ENCODE measurements at places on chromosomes 2 and 18. TPM values are rescaled to one million over a fixed set of nuclear protein-coding genes. Genes with fewer than 3 reads are reported as not detected.

Gene GPR155
- 14.3 TPM for total RNA-seq

Gene RELCH
- 24.4 TPM for total RNA-seq

Gene CROCC2
- total RNA-seq: not detected

Gene ITPRID2
- 44.0 TPM for total RNA-seq

GRCh38 chr2:173184031-173185004, 108.7 kb downstream of the MAP3K20 start:
- no peak overlapping the region for H3K4me3 ChIP-seq
- H3K27me3 ChIP-seq: no peaks in the 10 kb centered on the region
- H3K27ac ChIP-seq: no peak overlapping the region
- peaks cover 2% of the 10 kb centered on the region for H3K36me3 ChIP-seq

DNA sequence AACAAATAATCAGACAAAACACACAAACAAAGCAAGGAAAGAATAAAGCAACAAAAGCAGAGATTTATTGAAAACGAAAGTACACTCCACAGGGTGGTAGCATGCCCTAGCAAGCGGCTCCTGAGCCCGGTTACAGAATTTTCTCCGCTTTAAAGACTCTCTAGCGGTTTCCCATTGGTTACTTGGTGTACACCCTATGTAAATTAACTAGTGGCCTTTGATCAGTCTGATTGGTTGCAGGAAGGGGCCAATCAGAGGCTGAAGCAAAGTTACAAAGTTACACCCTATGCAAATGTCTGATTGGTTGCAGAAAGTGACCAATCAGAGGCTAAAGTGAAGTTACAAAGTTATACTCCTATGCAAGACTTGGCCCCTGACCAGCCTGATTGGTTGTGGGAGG, 242.9 kb downstream of the LDLRAD4 start:
- H3K4me3 ChIP-seq: no peak overlapping the region
- H3K27me3 ChIP-seq: no peaks in the 10 kb centered on the region
- H3K4me1 ChIP-seq: peaks cover 9% of the 10 kb centered on the region
- no peaks in the 10 kb centered on the region for H3K36me3 ChIP-seq

- H3K4me3 ChIP-seq: no peak overlapping the region
- no peaks in the 10 kb centered on the region for H3K27me3 ChIP-seq
- H3K36me3 ChIP-seq: no peaks in the 10 kb centered on the region
- peaks cover 4% of the 10 kb centered on the region for H3K4me1 ChIP-seq
Measured at GRCh38 chr2:239461291-239462190, 60.7 kb upstream of the HDAC4 start.

- H3K36me3 ChIP-seq: no peaks in the 10 kb centered on the region
- H3K4me1 ChIP-seq: peaks cover 47% of the 10 kb centered on the region
- no peak for DNase-seq
- H3K27ac ChIP-seq: no peak overlapping the region
- no peak overlapping the region for H3K4me3 ChIP-seq
Measured at GRCh38 chr2:62471404-62471803, 34.6 kb downstream of the TMEM17 start.

- H3K4me1 ChIP-seq: no peaks in the 10 kb centered on the region
- no peak overlapping the region for H3K27ac ChIP-seq
- peaks cover 100% of the 10 kb centered on the region for H3K36me3 ChIP-seq
- H3K27me3 ChIP-seq: no peaks in the 10 kb centered on the region
- no peak for DNase-seq
Measured at GRCh38 chr2:188993247-188993646, 19.1 kb downstream of the COL3A1 start.

DNA sequence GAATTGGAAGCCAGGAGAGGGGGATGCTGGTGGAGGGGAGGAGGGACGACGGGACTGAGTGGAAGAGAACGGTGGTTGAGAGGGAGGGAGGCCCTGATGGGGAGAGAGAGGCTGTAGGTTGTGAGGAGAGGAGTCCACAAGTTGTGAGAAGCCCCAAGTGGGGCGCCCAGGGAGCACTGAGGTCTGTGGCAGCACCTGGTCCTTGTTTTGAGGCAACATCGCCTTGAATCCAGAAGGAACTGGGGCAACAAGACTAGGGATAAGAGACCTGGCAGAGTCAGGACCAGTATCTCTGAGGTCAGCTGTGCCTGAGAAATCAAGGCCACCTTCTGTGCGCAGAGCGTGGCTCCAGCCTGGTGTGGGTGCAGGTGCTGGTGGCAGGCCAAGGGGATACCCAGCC, 1.1 kb downstream of the PRR30 start:
- H3K4me3 ChIP-seq: no peak overlapping the region
- peaks cover 4% of the 10 kb centered on the region for H3K4me1 ChIP-seq
- no peak overlapping the region for H3K27ac ChIP-seq
- no peaks in the 10 kb centered on the region for H3K36me3 ChIP-seq
- DNase-seq: no peak

- no peak overlapping the region for H3K4me3 ChIP-seq
- H3K27me3 ChIP-seq: no peaks in the 10 kb centered on the region
- H3K27ac ChIP-seq: no peak overlapping the region
- DNase-seq: no peak
- no peaks in the 10 kb centered on the region for H3K36me3 ChIP-seq
- H3K4me1 ChIP-seq: peaks cover 10% of the 10 kb centered on the region
Measured at GRCh38 chr2:10360850-10361588, 58.3 kb downstream of the HPCAL1 start.

GRCh38 chr2:239253264-239253663, 147.6 kb downstream of the HDAC4 start:
- H3K4me3 ChIP-seq: peak overlapping the region; percentile 19
- no peaks in the 10 kb centered on the region for H3K36me3 ChIP-seq
- H3K27me3 ChIP-seq: no peaks in the 10 kb centered on the region
- peak overlapping the region; percentile 58 for H3K27ac ChIP-seq
- H3K4me1 ChIP-seq: peaks cover 85% of the 10 kb centered on the region

DNA sequence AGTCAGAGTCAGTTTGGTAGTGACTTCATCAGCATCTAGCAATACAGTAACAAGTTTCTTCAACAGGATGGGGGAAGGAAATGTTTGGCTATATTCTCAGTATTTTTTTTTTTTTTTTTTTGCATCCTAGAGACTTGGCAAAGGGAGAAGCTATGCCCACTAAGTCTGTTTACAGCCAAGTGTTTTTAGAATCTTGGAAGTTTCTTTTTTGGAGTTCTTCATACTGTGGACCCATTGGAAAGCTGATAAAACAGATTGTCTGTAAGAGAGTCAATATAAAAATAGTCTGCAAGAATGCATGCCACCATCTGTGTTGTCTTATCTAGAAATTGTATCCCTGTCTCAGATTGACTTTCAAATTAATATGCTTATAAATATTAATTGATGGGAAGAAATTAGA, 171.2 kb downstream of the ADCYAP1 start:
- DNase-seq: no peak
- no peak overlapping the region for H3K4me3 ChIP-seq

DNA sequence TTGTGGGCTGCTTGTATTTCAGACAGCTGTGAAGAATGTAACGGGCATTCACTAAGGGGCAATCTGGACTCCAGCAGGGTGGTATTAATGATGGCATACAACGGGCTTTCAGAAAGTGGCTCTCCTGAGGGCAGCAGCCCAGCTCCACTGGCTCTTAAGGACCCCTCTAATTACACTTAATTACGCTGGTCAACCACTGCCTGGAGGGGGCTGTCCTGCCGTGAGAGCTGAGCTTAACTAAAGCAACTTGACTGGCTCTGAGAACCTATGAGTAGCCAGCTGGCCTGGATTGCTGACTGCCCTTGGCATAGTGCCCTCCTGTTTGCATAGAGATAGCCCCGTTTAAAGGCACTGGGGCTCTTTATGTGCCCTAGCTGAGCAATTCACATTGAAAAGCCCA, 3.8 kb downstream of the LIPG start:
- H3K4me3 ChIP-seq: no peak overlapping the region
- peaks cover 31% of the 10 kb centered on the region for H3K27me3 ChIP-seq
- no peaks in the 10 kb centered on the region for H3K36me3 ChIP-seq
- peaks cover 16% of the 10 kb centered on the region for H3K4me1 ChIP-seq
- peak; percentile 68 for DNase-seq
- no peak overlapping the region for H3K27ac ChIP-seq

DNA sequence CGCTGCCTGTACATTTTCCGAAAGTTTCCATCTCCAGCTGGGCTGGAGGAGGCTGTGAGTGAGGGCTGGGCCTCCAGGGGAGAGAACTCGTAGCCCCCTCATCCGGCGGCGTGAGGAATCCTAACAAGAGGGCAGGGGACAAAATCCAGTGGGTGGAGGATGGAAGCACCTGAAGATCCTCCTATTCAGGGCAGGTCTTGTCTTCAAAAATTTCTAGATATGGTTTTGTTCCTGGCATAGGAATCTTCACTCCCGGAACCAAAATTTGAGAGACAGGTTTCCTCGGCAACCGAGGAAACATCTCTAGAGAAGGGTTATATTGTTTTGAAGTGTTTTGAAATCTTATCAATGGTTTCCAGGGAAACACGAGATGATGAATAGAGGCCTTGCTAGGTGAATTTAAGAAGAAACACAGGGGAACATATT, 136.7 kb downstream of the SH3BP4 start:
- no peak for DNase-seq
- no peaks in the 10 kb centered on the region for H3K36me3 ChIP-seq
- no peaks in the 10 kb centered on the region for H3K27me3 ChIP-seq
- H3K4me1 ChIP-seq: no peaks in the 10 kb centered on the region

- peaks cover 14% of the 10 kb centered on the region for H3K4me1 ChIP-seq
- no peak for DNase-seq
- peak overlapping the region; percentile 17 for H3K4me3 ChIP-seq
- peaks cover 50% of the 10 kb centered on the region for H3K27me3 ChIP-seq
- no peak overlapping the region for H3K27ac ChIP-seq
Measured at GRCh38 chr2:232420463-232421188, 14.0 kb downstream of the ALPG start.

DNA sequence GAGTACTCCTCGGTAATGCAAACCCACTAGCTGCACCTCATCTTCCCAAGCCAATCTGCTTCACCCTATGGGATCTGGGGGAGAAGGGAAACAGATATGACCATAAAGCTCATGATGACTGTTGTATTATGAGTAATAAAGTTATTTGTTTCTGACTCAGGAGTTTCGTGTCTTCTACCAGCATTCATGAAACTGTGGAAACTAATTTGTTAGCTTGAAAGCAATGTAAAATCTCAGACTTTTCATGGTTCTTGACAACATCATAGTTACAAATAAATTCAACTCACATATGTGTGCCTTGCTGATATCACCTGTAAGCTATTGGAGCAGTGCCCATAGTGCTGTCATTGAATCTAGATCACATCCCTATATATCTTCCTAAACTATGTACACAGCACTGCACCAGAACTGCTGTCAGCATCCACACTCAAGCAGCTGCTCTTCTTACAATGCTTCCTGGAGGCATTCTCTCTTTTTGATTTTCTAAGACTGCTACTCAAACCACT, 135.6 kb upstream of the KYNU start:
- H3K36me3 ChIP-seq: no peaks in the 10 kb centered on the region
- no peak for DNase-seq
- no peaks in the 10 kb centered on the region for H3K4me1 ChIP-seq

DNA sequence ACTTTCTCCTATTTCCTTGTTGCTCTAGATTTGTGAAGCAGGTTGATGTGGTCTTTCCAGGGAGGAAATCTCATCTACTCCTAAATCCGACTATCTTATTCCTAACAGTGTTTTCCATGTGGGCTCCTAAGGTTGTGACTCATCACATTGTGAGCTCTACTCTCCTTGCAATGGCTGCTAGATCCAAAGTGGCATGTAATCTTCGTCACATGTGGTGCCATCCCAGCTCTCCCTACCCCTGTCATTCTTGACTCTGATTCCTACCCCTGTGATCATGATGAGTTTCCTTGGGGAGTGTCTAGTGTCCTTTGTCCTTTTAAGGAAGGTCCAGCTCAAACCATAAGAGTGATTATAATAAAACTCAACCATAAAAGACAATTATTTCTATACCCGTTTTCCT, 47.3 kb upstream of the GULP1 start:
- DNase-seq: no peak
- no peak overlapping the region for H3K4me3 ChIP-seq
- no peaks in the 10 kb centered on the region for H3K4me1 ChIP-seq
- H3K27me3 ChIP-seq: no peaks in the 10 kb centered on the region
- H3K27ac ChIP-seq: no peak overlapping the region
- no peaks in the 10 kb centered on the region for H3K36me3 ChIP-seq

DNA sequence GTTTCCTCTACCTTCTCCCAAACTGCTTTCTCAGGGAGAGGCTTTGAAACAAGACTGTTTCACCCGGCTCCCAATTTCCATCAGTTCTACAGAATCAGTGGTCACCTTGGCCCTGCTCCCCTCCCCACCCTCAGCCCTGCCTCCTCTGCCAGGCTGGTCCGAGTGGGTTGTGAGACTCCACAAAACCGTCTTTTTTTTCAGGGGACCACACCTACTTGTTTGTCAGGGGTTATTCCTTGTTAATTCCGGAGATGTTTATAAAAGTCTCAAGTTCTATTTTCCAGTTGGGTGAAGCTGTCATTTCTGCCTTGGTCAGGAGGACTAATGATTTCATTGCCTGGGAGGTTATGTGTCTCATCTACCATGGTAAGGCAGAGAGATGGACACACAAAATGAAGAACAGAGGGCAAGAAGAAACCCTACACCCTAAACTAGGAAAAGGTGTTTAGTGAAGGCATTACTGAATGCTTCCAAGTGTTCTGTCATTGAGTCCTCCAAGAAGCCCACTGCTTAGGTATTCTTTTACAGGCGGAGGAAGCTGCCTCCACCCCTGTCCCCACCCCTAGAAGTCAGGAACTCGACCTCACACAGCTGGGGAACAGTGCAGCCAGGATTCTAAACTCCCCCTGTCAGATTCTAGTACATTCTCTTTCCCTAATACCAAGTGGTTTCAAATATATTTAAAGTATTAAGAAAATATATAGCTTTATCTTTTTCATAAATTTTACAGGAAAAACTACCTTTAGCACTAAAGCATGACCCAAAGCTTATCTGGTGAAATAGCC, 46.3 kb downstream of the COPS8 start:
- H3K36me3 ChIP-seq: no peaks in the 10 kb centered on the region
- no peaks in the 10 kb centered on the region for H3K27me3 ChIP-seq
- H3K27ac ChIP-seq: no peak overlapping the region
- no peak for DNase-seq
- H3K4me3 ChIP-seq: no peak overlapping the region
- H3K4me1 ChIP-seq: peaks cover 4% of the 10 kb centered on the region

GRCh38 chr18:58378411-58379379, 250.2 kb downstream of the ALPK2 start:
- no peak overlapping the region for H3K27ac ChIP-seq
- no peak for DNase-seq
- no peaks in the 10 kb centered on the region for H3K27me3 ChIP-seq
- no peaks in the 10 kb centered on the region for H3K4me1 ChIP-seq

DNA sequence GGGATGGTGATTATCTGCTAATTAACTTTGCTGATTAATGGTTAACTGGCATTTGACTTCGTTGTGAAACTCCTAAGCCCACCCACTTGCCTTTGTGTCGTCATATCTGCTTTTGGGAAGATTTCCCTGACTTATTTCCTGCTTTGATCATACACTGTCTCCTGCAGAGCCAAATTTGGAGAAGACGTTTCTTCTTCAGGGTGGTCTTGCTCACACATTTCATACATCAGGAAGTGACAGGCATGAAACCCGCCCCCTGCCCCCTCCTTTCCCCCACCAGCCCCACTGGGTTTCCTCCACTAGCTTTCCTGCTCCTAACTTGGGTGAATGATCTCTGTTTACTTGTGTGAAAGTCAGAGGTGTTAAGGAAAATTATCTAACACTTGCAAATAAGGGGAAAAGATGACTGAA, 300.1 kb downstream of the TSN start:
- H3K4me1 ChIP-seq: no peaks in the 10 kb centered on the region
- no peak for DNase-seq
- no peaks in the 10 kb centered on the region for H3K27me3 ChIP-seq

GRCh38 chr2:29502460-29502911, 387.3 kb downstream of the CLIP4 start:
- no peak for DNase-seq
- H3K4me1 ChIP-seq: no peaks in the 10 kb centered on the region
- H3K27ac ChIP-seq: no peak overlapping the region
- no peak overlapping the region for H3K4me3 ChIP-seq
